ENCODE measurements at places on chromosomes 4 and X. TPM values are rescaled to one million over a fixed set of nuclear protein-coding genes. Genes with fewer than 3 reads are reported as not detected.

Gene MRFAP1L1
- 156 TPM for polyA plus RNA-seq

Gene PRPS2
- polyA plus RNA-seq: 115 TPM

Gene MTNR1A
- 2.3 TPM for polyA plus RNA-seq

Gene DCAF4L1
- polyA plus RNA-seq: 0.44 TPM

GRCh38 chr4:88522702-88523324, 763 bp downstream of the PYURF start:
- DNase-seq: peak; percentile 24

DNA sequence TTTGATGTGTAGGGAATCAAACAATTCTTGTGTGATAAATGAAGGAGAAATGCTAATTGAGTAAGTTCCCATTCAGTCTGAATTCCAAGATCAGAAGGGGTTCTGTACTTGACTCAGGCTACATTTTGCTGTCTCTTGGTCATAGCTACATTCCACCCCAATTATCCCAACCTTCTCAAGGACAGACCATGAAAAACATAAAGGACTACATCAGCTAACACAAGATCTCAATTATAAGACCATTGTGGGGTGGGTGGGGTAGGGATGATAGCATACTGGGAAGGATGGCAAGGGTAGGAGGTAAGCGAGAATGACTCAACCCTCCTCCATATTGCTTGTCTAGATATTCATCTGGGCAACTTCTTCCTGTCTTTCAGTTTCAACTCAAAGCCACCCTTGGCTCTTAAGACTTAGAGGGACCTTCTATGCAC, 87.4 kb upstream of the ETNPPL start:
- DNase-seq: no peak

DNA sequence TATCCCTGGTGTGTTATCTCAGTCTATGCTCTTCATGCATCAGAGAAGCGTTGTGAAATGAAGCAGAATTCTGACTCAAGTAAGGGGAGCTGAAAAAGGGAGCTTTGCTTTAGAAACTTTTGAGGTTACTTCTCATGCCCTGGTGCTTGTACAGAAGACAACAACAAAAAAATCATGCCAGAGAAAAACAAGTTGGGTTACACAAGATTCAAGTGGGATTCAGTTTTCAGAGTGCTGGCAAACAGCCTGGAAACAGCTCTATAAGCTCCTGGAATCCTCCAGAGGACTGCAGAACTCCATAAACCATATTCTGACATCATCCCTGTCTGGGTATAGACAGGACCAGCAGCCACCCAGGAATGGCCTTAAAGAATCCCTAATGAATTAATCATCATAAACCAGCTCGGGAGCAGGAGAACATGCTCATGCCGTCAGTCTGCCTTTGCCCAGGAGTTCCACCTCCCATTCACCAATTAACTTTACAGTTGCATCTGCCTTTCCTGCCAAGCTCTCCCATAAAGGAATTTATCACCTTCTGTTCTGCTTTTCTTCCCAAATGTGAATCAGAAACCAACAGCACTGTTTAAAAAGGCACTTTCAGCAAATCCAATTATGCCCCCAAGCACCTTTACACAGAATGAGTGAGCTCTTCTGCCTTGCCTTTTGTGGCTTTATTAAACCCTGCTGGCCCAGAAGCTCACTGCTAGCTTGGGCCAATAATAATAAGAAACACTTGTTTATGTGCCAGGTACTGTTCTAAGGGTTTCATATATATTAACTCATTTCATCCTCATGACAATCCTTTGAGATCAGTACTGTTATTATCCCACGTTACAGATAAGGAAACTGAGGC, 54.5 kb upstream of the FBXW7 start:
- DNase-seq: no peak

DNA sequence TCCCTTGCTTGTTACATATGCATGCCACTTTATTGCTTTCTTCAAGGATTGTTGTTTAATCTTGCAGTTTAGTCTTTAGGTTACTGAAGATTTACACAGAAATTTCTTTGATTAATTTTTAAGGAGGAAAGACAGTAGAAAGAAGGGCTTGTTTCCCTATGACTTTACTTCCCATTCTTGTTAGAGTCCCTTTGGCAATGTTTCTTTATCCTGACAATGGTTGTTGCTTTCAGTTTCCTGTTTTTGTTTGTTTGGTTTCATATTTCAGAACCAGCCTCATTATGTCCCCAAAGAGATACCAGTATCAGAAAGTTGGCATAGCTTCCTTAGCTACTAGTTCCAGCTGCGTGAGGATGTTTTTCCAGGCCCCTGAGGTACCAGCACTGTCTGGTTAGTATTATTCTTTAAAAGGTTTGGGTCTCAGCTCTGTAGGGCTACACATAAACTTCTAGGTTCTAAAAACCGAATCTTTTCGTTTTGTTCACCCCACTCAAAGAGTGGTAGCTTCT, 61.3 kb upstream of the UNC5C start:
- DNase-seq: no peak

- DNase-seq: no peak
Measured at GRCh38 chr4:102524691-102525090, 23.5 kb downstream of the NFKB1 start.

DNA sequence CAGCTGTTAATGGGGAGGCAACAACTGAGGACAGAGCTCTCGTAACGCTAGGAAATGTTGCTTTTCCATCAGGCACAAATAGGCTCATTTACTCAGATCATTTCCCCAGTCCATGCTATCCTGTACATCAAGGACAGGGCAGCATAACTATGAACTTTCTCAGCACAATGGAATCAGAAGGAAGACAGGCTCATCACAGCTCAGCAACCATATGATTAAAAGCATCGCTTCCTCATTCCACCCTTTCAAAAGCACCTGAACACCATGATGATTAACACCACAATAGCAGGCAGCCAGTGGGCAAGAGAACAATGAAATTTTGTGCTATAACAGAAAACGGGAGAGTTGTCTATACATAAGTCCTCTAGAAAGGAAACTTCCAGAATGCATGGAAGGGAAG, 297.8 kb downstream of the ZNF674 start:
- no peak for DNase-seq

DNA sequence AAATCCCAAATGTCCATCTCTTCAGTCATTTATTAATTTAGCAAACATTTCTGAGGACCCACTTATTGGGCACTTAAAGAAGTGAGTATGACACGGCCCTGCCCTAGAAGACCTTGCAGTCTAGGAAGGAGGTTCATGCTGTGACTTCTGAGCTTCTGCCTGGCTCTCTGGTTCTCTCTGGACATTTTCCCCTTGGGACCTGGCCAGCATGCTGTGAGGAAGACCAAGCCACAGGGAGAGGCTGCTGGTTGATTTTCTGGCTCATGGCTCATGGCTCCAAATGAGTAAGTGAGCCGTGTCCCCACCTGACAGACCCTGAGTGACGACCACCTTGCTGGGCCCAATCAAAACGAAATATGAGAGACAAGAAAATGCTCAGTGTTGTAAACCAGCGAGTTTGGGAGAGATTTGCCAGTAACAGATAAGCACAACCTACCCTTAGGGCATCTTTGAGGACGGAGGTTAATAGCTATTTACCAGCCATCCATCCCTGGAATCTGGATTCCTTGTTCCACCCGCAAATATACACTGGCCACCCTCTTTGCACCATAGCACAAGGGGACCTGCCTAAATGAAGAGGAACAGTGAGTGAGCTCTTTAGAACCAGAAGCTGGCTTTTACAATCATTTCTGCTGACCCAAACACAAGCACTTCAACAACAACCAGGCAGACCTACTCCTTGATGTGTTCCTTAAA, 876 bp downstream of the MPP1 start:
- DNase-seq: no peak

- DNase-seq: no peak
Measured at GRCh38 chr4:174928575-174929253, 10.6 kb downstream of the ADAM29 start.

DNA sequence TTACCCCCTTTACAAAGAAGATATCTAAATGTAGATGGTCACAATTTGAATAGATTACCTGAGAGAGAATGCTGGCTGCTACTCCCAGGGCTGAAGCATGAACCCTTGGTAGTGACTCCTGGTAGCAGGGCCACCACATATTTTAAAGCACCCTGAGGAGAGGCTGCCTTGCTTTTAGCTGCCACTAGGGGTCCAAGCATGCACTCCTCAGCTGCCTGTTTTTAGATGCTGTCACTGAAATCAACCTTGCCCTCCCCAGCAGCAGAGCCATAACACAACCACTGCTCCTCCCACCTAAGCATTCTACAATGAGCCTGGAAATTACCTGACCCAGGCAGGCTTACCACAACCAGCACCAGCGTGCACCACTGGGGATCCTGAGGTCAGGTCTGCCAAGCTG, 850.9 kb downstream of the FAM133A start:
- DNase-seq: no peak

- DNase-seq: no peak
Measured at GRCh38 chr4:74549936-74550335, 105.0 kb downstream of the AREG start.

GRCh38 chr4:185915271-185915670, 103.3 kb upstream of the SORBS2 start:
- no peak for DNase-seq

DNA sequence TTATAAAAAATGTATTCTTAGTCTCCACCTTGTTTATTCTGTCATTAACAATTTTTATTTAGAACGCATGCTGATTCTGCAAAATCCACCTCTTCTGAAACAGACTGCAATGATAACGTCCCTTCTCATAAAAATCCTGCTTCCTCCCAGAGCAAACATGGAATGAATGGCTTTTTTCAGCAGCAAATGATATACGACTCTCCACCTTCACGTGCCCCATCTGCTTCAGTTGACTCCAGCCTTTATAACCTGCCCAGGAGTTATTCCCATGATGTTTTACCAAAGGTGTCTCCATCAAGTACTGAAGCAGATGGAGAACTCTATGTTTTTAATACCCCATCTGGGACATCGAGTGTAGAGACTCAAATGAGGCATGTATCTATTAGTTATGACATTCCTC, 75.6 kb upstream of the SMARCA5 start:
- no peak for DNase-seq
